ENCODE measurements at places on chromosomes 7 and 10.

- DNase-seq = no peak
Measured at GRCh38 chr10:43444323-43444722, 7.4 kb downstream of the ZNF487 start.

GRCh38 chr10:66637273-66638036 lies 288.4 kb upstream of the LRRTM3 start:
- no peak for DNase-seq

- no peak for DNase-seq
Measured at GRCh38 chr10:100878291-100878910, 34.4 kb upstream of the SLF2 start.

- no peak for DNase-seq
Measured at GRCh38 chr10:34249634-34250033, 565.5 kb downstream of the PARD3 start.

- DNase-seq = no peak
Measured at GRCh38 chr7:142896741-142897379, 11.3 kb upstream of the TRPV6 start.

DNA sequence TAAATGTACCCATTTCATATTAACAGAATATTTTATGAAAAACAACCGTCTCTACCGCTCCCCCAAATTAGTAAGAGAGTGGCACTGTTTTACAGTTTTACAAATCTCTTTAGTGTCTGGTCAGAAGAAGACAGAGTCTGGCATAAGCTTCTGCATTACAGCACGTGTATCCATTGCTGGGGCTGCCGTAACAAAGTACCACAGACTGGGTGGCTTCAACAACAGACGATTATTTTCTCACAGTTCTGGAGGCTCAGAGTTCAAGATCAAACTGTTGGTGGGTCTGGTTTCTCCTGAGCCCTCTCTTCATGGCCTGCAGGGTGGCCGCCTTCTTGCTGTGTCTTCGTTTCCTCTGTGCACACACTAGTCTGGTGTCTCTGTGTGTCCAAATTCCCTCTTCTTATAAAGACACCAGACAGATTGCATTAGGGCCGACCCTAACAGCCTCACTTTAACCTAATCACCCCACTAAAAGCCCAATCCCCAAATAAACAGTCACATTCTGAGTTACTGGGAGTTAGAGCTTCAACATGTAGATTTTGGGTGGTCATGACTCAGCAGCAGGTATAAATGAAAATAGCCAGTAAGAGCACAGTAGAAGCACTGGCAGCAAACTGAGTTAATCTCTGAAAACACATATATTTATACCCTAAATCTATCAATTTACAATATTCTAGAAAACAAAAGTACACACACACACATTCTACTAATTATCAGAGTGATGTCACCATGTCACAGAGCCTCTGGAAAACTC lies 4.0 kb upstream of the SPOCK2 start:
- no peak for DNase-seq

DNA sequence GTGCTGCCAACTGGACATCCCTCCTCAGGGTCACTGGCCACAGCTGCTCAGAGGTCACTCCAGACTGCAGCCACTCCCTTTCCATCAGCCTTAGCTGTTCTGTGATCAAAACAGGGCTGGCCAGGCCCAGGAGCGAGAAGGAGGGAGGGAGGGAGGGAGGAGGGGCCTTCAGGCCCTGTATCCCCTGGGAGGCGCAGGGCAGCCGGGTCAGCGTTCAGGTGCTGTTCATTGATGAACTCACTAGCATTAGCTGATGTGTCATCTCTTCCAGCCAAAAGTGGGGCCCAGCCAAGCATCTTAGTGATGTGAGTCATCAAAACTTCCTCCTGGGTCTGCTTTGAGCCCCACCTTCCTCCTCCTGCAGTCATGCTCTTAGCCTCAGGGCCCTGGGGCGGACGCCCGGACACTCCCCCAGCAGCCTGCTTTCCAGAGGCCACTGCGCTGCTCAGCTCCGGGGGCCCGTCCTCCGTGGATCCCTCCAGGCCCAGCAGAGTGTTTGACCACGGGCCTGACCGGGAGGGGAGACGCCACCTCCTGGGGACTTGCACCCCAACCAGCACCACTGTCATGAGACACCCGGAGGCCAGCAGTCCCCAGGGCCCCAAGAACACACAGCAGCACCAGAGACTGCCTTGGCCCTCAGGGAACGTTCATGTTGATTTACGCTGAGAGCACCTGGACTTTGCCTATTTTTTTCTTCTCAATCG lies 149.2 kb downstream of the PRKAG2 start:
- DNase-seq = no peak

- no peak for DNase-seq
Measured at GRCh38 chr7:158052381-158053060, 535.1 kb downstream of the PTPRN2 start.

- peak; percentile 29 for DNase-seq
Measured at GRCh38 chr7:5629941-5630340, 151.5 kb downstream of the RNF216 start.

DNA sequence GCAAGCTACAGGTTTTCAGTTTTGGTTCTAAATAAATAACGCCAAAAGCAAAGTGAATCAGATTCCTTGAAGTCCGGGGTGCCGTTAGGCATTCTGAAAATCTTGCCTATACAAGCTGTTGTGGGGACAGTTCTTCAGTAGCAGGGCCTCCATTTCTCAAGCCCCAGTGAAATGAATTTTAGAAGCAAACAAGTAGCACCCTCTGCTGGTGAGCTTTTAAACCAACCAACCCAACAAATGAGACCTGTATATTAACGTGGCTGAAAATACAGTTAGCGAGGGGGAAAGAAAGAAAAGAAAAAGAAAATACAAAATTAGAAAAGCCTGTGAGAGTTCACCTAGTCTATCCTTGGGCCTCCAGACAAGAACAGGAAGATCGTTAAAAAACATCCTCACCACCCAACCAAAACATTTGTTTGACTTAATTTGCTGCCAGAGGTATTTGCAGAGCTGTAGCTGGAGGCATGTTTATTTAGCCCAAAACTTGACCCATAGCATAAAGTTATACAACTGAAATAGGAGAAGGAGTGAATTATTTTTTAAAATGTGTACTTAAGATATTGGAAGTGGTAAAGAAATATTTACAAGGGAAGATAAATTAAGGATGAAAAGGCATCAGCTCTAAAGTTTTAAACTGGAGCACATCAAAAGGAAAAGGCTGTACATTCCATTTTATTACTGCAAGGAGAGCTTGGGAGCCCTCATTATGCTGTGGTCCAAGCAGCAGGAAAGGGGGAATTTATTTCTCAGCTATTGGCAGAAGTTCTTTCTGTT lies 98.9 kb downstream of the DYNC1I1 start:
- no peak for DNase-seq

- no peak for DNase-seq
Measured at GRCh38 chr7:84678841-84679240, 484.3 kb upstream of the SEMA3A start.

DNA sequence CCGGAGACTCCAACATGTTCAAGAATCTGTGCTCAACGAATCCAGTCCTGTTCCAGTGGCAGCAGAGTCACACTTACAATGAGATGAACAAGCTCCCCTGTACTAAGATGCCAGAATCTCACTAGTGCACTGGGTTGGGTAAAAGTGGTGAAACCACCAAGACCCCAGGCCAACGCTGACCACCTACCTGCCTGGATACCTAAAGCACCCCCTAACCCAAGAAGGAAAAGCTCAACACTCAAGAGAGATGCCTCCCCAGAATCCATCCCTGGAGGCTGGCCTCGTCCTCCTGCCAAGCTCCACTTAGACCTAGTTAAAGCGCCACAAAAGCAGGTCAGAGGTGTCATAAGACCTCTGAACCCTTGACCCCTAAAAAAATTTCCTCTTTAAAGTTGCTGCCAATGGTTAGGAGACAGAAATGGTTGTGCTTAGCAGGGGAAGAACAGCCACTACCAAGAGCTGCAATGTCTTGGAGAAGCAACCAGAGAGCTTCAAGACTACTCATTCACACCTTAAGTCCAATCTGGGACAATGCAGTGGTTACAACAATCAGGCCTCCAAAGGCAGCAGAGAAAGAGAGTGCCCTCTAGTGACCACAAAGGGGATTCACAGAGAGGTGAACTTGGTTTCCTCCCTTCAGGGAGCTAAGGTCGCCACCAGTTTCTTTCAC lies 94.6 kb upstream of the MACROH2A2 start:
- DNase-seq = no peak

DNA sequence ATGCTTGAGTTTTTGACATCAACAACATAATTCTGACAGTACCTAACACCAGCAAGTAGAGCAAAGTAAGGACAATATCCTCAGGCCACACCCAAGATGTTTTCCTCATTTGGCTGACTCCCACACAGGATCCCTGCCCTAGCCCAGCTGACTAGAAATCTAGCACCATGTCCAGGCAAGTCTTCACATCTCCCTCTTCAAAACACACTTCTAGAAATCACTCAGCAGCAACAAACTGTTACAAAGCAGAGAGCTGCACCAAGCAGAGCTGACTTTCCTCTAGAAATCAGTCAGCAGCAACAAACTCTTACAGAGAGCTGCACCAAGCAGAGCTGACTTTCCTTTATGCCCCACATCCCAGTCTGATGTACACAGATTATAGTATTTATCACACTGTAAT lies 7.7 kb downstream of the TMEM168 start:
- DNase-seq = no peak

DNA sequence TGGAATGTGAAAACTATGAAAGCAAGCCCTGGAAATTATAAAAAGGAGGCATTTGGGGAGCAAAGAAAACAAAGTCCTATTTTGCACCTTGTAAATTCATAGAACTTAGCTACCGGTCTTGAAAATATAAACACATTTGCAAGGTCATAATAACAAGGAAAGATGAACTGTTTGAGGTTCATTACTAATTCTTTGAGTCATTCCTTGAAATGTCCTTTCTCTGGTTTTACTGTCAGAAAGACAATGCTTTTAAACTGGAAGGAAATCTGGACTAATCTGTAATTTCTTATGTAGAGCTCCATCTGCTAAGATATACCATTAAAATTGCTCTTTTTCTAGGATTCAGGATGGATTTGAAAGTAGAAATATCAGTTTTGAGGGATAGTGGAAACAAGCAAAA lies 1.4 kb downstream of the ERLIN1 start:
- DNase-seq = no peak

- DNase-seq = no peak
Measured at GRCh38 chr7:132709971-132710567, 133.8 kb upstream of the PLXNA4 start.

- no peak for DNase-seq
Measured at GRCh38 chr10:27701938-27702537, 43.6 kb downstream of the MKX start.

- no peak for DNase-seq
Measured at GRCh38 chr7:116426428-116427156, 72.9 kb upstream of the CAV2 start.

- no peak for DNase-seq
Measured at GRCh38 chr7:152968514-152968913, 209.0 kb downstream of the ACTR3B start.

- no peak for DNase-seq
Measured at GRCh38 chr7:69757981-69758430, 159.7 kb downstream of the AUTS2 start.

DNA sequence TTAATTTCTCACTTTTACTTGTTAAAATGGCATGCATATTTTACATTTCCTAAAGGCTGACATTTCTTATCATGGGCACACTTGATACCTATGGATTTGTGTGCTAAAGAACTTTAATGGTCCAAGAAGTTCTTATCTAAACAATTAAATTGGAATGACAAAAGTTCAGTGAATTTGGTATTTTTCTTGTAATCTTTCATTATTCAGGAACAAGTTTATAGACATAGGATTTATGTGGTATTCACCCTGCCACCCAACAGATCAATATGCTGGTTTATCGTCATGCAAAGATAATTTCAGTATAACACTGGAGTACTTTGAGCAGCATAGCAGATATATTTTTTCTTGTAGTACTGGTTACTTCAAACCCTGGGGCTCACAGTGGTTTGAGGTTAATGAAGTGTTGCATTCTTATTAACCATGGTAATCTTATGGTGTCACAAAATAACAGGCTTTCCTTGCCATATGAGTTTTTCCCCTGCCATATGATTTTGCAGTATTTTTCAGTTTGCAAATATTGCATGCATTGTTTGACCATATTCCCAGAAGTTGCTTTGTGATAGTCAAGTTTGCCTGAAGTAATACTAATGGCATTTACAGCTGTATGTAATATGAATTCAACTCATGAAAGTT lies 148.8 kb downstream of the PPP1R9A start:
- DNase-seq = no peak

- DNase-seq = no peak
Measured at GRCh38 chr7:86643561-86644281, at the start of gene GRM3. Gene GRM3, plus strand, starts transcription at chr7:86643909. Its CDS starts 121,237 bp downstream, at chr7:86765146.

GRCh38 chr10:71708301-71708703 lies 11.3 kb downstream of the C10orf105 start:
- DNase-seq = peak; percentile 37

DNA sequence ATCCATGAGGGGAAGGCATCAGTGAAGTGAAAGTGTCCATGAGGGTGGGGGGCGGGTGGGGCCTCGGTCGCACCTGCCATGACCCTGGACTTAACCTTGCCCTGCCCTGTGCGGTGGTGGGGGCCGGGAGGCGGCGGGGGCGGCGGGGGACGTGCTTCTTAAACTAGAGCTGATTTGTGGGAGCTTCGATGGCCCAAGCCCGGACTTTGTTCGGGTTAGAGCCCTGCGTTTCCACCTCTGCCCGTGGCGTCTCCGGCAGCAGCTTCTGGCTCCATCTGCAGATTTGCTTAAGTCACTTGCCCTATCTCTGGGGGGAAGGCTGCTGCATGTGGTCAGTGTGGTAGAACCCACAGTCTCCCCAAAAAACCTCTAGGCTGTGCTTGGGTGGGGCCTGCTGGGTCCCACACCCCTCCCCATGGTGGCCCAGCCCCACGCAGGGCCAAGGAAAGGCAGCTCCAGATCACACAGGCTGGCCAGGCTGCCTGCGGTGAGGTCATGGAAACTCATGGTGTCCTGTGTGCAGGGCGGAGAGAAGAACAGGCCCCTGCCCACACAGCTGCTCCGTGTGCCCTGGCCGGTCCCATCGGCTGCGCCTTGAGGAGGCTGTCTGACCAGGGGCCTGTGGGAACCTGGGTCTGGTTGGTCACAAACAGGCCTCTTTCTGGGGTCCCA lies 93.2 kb downstream of the INPP5A start:
- no peak for DNase-seq

DNA sequence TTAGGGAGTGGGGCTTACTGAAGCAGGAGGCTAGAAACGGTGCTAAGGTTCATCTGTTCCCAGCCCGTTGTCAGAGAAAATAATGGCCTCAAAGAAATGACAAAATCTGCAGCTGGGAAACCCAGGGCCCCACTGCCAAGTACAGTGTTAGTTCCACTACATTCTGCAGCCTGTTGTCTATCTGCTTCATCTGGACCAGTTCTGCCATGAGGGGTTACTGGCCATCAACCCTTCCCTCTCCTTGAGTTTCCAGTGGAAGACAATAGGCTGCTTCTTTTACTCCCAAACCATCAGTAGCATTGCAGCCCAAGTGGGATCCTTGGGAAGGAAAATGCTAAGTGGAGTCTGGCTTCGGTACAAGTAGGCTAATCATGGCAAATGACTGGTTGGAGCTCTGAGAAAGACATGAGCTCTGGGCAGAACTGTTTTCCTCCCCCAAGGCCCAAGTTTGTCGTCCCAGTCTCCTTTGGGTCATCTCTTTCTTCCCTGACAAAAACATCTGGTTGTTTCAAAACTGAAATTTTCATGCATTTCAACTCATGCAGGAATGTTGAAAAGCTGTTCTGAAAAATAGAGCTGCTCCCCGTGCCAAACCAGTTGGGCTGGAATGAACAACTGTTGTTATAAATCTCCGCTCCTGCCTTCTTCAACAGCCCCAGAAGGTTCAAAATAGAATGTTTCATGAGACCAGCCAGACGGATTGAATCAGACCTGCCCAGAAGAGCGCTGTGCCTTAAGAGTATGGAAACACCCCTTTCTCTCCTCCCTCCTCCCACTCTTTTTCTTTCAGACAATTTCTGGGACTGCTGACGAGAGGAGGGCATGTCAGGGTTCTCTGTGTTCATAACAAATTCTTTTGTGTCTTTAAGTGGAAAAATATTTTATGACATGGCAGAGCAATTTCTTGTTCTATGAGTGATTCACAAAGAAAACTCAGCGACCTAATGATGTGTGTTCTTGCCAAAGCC lies 116.6 kb downstream of the RAB18 start:
- DNase-seq = no peak

Data from activated T-helper 1 cell treated with Interleukin-2 at 50 U/mL for 16 hours (primary cell).